ENCODE measurements at places on chromosomes 2 and 18.

GRCh38 chr2:158101384-158101926, at the start of gene UPP2:
Gene UPP2 (plus strand): TSS chr2:158101876. CDS start chr2:158102064, 188 bp downstream.
- no peak for DNase-seq

DNA sequence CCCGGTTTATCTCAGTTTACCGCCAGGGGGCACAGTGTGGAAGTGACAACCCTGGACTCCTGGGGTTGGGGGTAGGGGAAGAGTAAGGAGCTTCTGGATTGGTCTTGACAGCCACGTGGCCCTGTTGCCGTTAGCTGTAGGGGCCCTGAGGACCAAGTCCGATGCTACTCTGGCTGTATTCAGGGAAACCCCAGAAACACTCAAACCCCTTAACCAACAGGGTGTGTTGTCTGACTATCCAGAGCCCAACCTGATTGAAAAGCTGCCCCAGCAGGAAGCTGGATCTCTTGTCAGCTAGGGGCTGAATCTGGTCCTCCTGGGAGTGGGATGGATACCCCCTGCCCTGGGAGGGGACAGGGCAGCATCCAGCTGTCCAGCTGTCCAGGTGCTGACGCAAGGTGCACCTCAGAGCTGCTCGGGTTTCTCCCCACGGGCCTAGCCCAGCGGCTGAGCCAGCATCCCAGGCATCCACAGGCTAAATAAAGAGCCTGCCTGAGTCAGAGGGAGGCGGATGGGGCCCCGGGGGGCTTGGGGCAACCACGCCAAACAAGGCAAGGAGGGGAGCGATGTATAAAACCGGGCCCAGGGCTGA, 3.1 kb upstream of the GMPPA start:
- no peak for DNase-seq

GRCh38 chr2:216339456-216340279, 32.6 kb downstream of the MARCHF4 start:
- no peak for DNase-seq

DNA sequence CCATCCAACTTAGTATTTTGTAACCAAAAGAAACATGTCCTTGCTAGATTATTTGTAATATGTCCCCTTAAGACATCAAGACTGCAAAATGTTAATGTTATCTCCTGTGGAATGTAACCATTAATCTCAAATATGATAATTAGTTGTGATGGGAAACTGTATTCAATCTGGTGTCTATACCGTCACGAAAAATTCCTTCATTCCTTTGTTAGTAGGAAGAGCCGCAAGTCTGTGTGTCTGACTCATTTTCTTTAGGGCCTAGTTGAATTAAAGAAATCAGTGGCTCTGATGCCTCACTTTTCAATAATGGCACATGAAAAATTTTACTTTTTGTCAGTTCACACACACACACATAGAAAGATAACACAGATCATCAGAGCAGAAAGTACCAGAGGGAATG, 127.1 kb upstream of the CHAC2 start:
- DNase-seq = no peak

- DNase-seq = no peak
Observed at GRCh38 chr2:106890606-106891005, 4.6 kb upstream of the ST6GAL2 start.

GRCh38 chr2:217691516-217691915, 311.3 kb downstream of the TNS1 start:
- DNase-seq = no peak

DNA sequence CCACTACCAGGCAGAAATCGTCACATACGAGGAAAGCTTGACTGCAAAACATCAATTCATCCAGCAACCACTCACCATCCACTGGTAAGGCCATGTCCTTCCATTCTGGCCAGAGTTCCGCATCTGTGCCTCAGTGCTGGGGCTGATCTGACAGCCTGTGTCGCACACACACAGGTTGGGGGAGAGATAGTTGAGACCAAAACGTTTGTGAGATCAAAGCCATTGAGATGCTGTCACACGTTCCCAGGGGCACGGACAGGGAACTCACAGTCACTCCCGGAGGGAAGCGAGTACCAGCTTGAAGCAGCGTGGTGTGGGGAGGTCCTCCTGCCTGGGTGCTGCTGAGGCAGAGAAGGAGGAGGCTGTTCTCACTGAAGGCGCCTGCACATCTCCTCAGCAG, 458.5 kb upstream of the SALL3 start:
- no peak for DNase-seq

GRCh38 chr2:9462313-9462712, 12.0 kb upstream of the IAH1 start:
- DNase-seq = no peak

DNA sequence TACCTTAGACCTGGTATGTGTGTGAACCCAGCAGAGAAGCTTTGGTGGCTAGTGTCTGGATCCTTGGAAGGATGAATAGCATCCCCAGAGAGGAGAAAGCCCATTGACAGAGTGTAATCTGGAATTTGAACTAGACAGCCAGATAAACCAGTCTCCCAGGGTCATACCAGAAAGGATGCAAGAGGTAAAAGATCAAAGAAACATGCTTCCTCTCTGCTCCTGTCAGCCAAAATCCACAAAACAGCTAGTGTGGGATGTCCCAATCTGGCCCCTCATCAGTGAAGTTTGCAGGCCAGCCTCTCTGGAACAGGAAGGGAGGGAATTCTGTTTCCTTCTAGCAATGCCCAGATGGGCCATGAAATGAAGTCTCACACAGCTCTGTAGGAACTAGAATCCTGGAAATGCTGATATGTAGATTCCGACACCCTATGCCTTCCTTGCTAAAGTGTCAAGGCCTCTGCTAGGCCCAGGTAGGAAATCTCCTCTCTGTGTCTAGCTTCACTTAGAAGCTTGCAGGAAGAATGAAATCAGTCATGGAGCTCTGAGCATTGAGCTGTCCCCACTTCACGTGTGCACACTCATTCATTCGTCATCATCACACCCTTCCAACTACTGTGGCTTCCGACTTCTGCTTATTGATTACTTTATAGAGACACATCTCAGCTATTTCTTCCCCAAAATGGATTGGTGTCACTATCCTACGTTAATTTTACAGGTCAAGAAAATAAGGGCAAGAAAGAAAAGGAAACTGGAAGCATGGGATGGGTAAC, 38.0 kb downstream of the EVA1A start:
- no peak for DNase-seq

DNA sequence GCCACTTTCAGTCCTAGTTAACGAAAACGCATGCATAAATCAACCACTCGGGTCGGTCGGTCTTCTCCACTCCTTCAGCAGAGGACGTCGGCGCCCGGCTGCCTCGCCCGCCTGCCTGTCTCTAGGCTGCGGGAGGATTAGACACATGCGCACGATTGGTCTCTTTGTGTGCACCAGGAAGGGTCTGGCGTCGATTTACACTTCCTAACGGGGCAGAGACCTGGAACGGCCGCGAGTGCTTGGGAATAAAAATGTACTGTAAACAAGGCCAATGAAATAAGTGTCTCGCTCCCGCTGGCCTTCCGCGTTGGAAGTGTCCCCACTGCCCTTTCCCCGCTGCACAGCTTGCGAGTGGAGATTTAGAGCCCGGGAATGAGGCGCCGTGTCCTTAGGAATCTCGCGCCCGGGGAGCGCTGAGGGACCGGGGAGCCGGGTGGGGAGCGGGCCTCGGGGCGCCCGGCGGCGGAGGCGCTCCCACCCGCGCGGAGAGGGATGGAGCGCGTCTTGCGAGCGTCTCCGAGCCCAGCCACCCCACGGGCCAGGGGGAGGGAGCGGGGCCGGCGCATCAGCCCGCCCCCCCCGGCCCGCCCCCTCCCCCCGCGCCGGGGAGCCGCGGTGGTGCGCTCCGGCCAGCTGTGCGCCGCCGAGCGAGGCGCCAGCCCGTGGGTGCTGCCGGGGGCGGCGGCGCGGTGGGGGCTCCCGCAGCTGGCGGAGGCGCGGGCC, at the start of gene DOK6:
DOK6 (plus strand) TSS at position 636 of the 723 bp plus-strand sequence.
- no peak for DNase-seq

GRCh38 chr18:44838971-44839666, 158.4 kb downstream of the SETBP1 start:
- peak; percentile 38 for DNase-seq

DNA sequence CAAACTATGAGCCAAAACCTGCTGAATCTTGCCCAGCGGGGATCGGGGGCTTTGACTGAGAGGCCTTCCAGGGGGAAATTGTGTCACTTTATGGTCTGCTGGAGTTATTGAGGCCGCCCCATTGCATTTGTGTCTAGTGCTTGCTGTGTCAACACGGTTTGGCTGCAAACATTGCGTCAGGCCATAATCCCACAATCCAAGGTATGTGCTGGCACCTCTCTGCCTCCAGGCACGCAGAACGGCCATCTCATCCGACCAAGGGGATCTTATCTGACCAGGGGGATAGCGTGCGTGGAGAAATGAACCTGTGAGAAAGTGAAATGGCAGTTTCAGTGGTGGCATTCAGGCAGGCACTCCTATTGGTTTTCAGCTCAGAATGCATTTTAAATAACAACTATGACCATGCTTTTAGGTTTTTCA, 18.1 kb upstream of the LYPD6B start:
- DNase-seq = no peak

DNA sequence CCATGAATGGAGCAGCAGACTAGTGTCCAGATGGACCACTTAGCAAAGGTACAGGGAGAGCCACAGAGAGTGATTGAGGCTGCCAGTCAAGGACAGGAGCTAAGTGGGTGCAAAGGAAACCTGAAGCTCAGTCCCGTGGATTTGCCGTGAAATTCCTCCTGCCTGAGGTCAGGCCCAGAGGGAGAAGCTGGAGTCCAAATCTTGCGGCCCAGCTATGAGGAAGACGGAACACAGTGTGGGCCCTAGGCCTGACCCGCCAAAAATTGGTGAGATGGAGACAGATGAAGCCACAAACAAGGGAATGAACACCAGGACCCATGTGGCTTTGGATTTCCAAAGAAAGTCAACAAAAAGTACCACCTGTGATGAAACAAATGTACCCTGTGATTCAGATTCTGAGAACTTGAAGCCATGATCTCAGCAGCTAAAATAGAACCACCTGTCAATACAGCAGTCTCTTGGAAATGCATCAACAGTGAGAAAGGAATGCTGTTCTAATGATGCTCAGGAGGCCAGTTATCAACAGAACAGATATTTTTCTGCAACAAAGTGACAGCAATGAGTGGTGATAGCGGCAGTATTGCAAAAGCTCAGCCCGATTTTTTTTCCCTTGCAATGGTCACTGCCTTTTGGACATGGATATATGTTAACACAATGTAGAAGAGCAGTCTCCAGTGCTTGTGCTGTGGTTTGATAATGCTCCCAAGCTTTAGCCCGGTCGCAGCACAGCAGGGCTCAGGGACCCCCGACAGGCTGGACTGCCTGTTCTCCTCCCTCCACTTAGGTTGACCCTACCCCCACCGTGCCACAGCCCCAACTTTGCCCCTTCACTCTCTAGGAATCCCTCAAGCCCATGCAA, 10.7 kb downstream of the COL6A3 start:
- no peak for DNase-seq

- DNase-seq = no peak
Observed at GRCh38 chr2:8267048-8267447, 414.8 kb upstream of the ID2 start.

GRCh38 chr2:189285962-189286645, 106.5 kb upstream of the COL5A2 start:
- DNase-seq = no peak

- DNase-seq = no peak
Observed at GRCh38 chr2:119253760-119254600, 30.3 kb downstream of the STEAP3 start.

DNA sequence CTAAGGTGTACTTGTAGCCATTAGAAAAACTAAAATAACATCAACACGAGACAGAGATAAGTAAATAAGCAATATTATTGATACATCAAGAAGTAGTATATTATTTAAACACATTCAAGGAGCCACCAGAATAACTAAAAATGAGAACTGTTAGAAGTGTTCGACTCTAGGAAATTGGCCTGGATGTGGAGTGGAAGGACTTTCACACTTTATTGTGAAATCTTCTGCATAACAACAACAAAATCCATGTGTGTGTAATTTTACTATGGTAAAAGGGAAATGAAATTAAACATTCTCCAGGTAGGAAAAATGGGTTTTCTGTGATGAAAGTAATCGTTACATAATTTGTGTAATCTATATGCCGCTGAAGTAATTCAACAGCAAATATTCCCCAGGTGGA, 96.3 kb upstream of the RNF152 start:
- DNase-seq = no peak

DNA sequence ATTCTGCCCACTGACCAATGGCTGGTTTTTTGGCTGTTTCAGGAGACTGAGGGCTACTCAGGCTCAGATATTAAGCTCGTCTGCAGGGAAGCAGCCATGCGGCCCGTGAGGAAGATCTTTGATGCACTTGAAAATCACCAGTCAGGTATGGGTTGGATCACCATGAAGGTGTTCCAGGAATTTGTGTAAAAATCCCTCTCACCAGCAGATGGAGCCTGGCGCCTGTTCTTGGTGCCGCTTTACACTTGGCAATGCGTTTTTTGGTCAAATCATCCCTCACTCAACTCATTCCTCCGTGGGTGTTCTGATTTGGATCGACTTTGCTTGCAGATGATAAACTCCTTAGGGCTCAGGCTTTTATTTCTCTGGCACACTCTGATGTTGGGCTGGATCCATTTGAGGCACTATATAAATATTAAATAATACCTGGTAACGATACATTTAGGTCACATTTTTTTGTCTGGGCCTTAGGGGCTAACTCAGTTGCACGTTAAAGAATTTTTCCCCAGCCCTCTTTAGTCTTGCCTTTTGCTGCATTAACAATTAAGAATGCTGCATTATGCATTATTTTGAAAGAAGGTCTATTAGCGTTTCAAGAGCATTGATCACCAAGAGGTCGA, 50.0 kb downstream of the HDHD2 start:
- DNase-seq = no peak

Data from activated CD4-positive, CD25-positive, alpha-beta regulatory T cell (primary cell).